ENCODE measurements at places on chromosomes 12 and 14.

DNA sequence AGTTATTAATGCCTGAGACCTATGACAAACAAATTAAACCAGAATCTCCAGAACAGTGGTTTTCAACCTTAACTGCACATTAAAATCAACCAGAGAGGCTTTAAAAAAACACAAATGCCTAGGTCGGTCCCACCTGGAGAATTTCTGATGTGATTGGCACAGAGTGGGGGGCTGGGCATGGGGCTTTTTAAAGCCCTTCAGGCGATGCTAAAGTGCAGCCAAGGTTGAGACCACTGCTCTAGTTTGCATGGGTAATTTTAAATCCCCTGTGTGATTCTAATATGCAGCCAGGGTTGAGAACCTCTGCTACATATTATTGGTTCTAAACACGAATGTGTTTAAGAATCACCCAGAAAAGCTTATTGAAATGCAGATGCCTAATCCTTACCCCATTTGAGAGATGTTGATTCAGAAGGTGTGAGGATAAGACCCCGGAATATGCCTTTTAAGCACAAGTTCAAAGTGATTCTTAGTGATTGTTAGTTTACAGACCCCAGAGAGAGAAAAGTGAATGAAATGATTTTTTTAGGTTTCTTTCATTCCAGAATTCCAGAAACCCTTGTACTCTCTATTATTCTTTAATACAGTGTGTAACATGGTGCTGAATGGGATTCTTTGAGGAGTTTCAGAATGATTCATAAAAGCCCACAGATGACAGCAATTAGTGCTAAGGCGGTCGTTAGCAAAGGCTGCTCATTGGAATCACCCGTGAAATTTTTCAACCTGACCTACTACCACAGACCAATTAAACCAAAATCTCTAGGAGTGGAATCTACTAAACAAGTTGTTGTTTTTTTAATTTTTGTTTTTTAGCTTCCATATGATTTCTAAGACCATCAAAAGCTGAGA lies 44.9 kb downstream of the LIN7A start:
- no peak for DNase-seq

- DNase-seq, result no peak
These were observed 155.9 kb downstream of the SLC41A2 start for GRCh38 chr12:104802208-104802607.

DNA sequence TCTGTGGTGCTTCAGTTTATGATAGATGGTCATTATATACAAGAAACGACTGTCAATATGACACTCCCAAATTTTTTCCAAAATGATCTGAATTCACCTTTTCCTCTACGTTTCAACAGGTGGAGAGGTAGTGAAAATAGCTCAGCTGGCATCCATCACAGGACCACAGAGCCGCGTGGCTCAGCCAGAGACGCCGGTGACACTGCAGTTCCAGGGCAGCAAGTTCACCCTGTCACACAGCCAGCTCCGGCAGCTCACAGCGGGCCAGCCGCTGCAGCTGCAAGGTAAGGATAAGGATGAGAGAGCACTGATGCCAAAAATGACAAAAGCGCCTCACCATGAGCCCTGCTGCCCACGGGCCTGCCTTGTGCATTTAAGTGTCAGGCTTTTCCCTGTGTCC lies 73.9 kb downstream of the EP400 start:
- DNase-seq, result no peak

GRCh38 chr14:101763941-101764709 lies 2.6 kb downstream of the PPP2R5C start:
- DNase-seq, result no peak

- no peak for DNase-seq
These were observed 75.9 kb downstream of the TTLL5 start for GRCh38 chr14:75736845-75737485.

DNA sequence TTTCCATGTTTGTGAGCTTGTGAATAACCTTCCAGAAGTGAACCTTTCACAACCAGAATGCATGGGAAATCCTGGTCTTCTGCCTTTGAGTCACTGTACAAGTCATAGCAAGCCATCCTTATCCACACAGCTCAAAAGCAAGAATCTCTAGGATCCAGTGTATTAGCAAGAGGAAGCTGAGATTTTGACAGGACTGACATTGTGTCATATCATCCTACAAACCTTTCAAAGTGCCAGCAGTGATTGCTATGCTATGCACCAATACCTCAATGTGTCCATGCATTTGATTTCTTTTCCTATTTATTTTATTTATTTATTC lies 13.5 kb upstream of the NRDE2 start:
- DNase-seq, result no peak

DNA sequence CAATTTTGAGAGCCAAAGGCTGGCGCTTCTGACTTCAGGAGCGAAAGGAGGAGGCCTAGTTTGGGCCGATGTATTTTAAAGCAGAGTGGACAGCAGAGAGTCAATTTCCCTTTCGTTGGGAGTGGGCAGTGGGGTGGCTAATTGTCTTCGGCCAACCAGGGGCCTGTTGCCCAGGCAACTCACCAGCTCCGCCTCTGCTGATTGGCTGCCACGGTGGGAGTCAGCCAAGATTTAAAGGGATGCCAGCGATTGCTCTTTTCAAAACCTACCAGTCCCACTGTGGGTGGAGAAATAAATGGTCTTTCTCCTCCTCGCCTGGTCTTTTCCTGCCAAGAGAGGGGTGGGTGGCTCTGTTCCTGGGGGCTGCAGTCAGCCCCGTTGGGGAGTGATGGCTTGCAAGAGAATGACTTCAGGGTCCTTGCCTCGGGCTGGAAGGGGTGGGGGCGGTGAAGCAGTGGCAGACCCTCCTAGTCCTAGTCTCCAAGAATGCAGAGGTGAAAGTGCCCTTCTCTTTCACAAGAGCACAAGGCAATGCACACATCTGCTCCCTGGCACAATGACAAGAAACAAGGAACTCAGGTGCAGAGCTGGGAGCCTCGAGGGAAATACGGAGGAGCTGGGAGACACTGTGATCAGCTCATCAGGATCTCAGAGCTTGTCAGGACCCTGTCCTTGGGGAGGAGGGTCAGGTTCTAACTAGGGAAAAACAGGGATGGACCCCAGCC lies 37.7 kb downstream of the RASAL1 start:
- DNase-seq, result no peak

DNA sequence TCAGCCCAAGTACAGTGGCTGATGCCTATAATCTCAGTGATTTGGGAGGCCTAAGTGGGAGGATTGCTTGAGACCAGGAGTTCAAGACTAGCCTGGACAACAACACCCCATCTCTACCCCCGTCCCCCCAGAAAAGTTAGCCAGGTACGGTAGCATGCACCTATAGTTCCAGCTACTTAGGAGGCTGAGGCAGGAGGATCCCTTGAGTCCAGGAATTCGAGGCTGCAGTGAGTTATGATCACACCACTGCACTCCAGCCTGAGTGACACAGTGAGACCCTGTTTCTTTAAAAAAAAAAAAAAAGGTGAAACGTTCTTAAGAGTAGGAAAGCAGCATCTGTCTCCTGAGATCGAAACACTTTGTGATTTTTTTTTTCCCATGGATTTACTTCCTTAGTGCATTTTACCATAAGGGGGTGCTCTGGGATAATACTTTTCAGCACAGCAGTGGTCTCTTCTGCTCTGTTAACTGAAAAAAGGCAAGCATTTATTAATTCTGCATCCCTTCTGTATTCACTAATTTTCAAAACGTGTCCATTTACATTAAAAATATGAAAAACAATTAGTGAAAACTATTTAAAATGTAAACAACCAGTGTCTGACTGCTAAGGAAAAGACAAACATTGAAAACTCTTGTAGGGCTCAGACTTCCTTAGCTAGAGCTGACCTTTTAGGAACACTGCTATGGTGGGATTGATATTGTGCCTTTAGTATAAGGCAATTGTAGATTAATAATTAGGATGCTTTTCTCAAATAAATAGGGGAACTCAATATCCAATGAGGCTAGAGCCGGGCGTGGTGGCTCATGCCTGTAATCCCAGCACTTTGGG lies 31.2 kb upstream of the USP44 start:
- DNase-seq, result no peak

DNA sequence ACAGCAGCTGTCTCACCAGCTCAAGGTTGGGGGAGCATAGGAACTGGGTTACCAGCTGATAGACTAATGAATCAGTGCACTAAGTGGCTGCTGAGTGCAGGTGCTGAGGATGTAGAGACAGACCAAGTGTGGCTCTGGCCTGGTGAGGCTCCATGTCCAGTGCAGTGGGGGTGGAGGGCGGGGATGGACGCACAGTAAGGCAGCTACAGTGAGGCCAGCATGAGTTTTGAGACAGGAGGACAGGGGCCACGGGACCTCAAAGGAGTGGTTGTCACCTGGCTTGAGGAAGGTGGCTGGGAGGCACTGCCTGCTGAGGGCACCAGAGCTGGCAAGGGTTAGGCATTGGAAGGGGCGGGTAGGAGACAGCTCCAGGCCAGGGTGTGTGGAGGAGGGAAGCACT lies 37.0 kb downstream of the SYNE3 start:
- no peak for DNase-seq

DNA sequence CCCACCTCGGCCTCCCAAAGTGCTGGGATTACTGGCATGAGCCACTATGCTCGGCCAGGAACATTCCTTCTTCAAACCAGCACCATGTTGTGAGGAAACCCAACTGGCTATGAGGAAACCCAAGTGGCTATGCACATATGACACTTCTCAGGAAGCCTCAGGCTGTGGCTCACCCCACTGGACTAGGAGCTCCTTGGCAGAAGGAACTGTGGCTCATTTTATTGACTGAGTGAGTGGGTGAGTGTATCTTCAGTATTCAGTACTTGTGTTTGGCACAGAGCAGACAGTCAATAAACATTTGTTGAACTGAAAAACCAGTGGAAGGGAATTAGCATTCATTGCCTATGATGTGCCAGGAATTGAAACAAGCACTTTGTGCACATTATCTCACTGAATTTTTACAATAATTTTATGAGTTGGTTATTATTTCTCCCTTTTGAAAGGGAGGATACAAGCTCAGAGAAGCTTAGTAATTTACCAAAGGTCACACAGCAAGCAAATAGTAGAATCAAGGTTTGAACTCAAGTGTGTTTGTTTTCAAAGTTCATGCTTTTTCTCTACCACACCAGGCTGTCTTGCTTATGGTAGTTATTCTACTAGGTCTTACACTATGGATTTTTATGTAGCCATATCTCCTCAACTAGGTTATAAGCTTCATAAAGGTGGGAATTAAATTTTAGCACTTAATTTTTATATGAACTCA lies 121.6 kb downstream of the VEZT start:
- DNase-seq, result no peak

GRCh38 chr14:72439707-72440106 lies 454.2 kb downstream of the DPF3 start:
- peak; percentile 65 for DNase-seq

DNA sequence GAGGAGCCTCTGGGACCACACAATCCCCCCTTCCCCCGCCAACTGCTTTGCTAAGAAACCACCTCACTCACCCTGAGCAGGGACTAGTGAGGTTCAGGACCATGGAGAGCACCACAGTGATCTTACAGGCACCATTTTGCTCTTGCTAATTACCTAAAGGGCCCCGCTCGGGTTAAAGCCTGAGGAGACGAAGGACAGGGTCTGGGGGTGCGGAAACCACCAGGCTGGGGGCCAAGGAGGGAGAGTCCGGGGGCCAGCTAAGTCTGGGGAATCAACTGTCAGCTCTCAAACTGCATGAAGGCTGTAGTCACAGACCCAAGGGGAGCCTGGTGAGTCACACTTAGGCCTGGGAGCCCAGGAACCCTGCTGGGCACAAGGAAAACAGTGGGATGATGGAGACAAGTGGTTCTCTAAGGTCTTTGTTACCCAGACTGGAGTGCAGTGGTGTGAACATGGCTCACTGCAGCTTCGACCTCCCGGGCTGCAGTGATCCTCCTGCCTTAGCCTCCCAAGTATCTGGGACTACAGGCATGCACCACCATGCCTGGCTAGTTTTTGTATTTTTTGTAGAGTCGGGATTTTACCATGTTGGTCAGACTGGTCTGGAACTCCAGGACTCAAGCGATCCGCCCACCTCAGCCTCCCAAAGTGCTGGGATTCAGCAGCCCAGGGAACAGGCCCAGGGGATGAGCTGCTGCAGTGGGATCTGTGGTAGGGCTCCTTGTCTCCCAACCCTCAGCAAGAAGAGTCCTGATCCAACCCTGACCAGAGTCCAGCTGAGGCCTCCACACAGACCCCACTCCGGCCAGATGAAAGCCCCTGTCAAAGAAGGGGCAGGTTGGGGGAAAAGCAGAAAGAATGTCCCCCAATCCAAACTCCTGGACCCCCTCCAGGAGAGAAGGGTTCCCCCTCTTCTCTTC lies 98.8 kb downstream of the CALM1 start:
- DNase-seq, result peak; percentile 11

DNA sequence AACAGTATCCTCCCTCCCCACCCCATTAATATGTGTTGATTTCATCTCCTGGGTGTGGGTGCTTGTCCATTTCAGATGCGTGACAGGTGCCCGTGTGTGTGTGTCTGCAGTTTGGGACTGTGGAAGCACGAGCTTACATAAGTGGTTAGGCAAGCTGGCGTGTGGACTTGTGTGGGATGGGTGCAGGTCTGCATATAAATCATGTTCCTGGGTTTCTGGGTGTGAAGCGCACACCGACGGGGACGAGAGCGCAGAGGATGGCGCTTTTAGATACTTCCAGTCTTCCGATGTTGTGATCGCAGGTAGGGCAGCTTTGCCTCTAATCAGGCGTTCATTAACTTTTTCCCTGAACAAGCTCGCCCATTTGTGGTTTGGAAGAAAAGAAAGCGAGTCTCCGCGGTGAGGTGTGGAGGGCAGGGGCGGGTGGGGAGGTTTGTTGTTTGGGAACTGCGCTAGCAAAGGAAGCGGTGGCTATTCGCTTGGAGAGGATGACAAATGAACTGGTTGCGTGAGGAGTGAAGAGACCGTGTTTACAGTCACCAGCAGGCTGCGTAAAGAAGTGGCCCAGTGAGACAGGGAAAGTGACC lies 865 bp downstream of the RGS6 start:
- DNase-seq, result no peak

- DNase-seq, result no peak
These were observed 182.9 kb upstream of the SLC38A2 start for GRCh38 chr12:46555406-46555852.

- no peak for DNase-seq
These were observed 65.1 kb downstream of the KTN1 start for GRCh38 chr14:55645145-55645544.

DNA sequence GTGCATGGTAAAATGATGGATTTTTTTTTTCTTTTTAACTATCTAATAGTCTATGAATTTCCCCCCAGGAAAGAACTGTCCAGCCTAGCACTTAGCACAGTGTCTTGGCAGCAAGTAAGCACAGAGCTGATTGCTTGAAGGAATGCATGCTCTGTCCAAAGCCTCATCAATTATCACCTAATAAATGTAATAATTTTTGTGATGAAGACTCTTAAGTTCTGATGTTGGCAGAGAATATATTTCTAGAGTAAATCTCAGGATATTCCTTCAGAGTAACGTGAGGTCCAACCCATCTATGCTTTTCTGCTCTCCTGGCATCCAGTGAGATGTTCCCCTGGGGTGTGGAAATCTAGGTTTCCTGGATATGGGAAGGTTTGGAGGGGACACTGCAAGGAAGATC lies 152.4 kb downstream of the TMX1 start:
- no peak for DNase-seq
